ENCODE measurements at places on chromosomes 5 and 9.

GRCh38 chr5:34750206-34750605 lies 88.8 kb upstream of the TTC23L start:
- no peak for DNase-seq

GRCh38 chr5:119427060-119427459 lies 25.2 kb upstream of the HSD17B4 start:
- DNase-seq = no peak

DNA sequence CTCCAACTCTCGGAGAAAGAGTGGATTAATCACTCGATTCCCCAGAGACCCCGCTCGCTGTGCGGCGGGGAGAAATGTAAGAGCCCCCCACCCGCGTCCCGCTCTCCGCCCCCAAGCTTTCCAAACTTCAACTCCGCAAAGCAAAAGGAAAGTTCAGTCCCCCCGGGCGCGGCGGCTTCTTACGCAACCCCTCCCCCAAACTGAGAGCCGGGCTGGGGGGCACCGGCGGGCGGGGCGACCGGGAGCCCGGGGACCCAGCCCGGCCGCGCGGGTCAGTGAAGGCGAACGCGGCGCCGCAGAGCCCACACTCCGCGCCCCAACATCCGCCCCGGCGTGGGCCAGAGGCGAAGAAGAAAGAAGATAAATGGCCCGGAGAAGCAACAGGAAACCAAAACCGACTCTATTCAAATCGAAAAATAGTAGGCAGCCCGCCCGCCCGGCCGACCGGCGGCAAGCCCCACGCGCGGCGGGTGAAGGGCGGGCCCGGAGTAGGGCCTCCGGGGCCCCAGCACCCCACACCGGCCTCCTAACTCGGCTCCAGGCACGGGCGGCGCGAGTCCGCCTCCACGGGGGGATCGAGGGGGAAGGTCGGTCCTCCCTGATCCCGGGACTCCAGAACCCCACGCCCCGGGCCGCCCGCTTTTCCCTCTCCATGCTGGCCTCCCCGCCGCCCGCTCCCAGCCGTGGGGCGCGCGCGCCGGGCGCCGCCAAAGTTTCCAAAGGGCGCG lies 720 bp downstream of the NOTCH1 start:
- DNase-seq = peak; percentile 49

GRCh38 chr5:132420706-132421272 lies 51.3 kb downstream of the SLC22A5 start:
- DNase-seq = no peak

- no peak for DNase-seq
These were observed 61.0 kb upstream of the SPTLC1 start for GRCh38 chr9:92176068-92176799.

Data from stimulated activated CD8-positive, alpha-beta memory T cell treated with anti-CD3 and anti-CD28 coated beads, Interleukin-12 subunit alpha, Interleukin-12 subunit beta, amount 100 ng/mL, for 4 hours (primary cell).